ENCODE measurements at places on chromosomes 7 and 10. TPM values are rescaled to one million over a fixed set of nuclear protein-coding genes. Genes with fewer than 3 reads are reported as not detected.

GRCh38 chr10:7696545-7696944, 6.6 kb upstream of the ITIH2 start:
- no peak for DNase-seq

- no peak for DNase-seq
These were observed 1.4 kb upstream of the PDE1C start for GRCh38 chr7:32071466-32072091.

DNA sequence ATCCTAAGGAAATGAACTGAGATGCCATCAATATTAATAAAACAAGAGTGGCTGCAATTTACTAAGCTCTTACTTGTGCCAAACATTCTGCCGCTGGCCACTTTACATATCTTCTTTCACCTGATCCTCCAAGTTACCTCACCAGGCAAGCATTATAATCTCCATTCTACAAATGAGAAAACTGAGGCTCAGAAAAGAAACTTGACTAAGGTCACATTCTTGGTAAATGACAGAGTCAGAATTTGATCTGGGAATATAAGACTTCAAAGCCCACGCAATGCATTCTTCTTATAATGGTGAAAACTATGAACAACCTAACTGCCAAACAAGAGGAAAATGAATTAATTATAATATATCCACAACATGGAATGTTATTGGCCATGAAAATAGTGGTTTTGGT, 46.1 kb upstream of the SMNDC1 start:
- no peak for DNase-seq

- DNase-seq, result no peak
These were observed 9.0 kb upstream of the ARMS2 start for GRCh38 chr10:122445469-122445868.

AKR1C8 gene
- polyA plus RNA-seq, result not detected
